ENCODE measurements at places on chromosomes 6 and 20. TPM values are rescaled to one million over a fixed set of nuclear protein-coding genes. Genes with fewer than 3 reads are reported as not detected.

The ZC2HC1B gene
- not detected for total RNA-seq

The MC3R gene
- total RNA-seq, result not detected

The ARFGEF2 gene
- total RNA-seq, result 74.1 TPM

The MCHR2 gene
- total RNA-seq, result not detected

Data from thoracic aorta endothelial cell (primary cell).